ENCODE measurements at places on chromosomes 1 and 21.

- no peak for DNase-seq
These were observed 13.0 kb upstream of the ELAVL4 start for GRCh38 chr1:50095716-50096115.

DNA sequence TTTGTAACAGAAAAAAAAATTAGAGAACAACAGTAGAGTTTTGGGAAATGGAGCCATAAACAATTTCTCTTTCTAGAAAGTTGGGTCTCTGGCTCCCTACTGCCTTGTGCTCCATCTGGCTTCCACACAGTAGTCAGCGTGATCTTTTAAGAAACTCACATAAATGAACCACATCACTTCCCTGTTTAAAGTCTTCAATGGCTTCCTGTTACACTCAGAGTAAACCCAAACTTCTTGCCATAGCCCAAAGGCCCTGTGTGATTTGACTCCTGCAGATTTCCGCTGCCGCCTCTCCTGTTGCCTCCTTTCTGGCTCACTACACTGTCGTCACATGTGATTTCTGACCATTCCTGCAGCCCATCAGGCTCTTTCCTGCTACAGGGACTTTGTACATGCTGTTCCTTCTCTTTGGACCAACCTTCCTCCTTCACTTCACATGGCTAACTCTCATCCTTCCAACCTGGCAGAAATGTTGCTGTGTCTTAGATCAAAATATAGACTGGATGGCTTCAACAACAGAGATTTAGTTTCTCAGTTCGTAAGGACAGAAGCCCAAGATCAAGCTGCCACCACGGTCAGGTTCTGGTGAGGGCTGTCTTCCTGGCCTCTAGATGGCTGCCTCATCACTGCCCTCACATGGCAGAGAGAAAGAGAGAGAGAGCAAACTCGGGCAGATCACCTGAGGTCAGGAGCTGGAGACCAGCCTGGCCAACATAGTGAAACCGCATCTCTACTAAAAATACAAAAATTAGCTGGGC lies 34.0 kb downstream of the OPRD1 start:
- no peak for DNase-seq

GRCh38 chr1:150928286-150928685 lies 2.1 kb downstream of the SETDB1 start:
- DNase-seq: no peak

- no peak for DNase-seq
These were observed 94.4 kb upstream of the BACE2 start for GRCh38 chr21:41073558-41073957.

DNA sequence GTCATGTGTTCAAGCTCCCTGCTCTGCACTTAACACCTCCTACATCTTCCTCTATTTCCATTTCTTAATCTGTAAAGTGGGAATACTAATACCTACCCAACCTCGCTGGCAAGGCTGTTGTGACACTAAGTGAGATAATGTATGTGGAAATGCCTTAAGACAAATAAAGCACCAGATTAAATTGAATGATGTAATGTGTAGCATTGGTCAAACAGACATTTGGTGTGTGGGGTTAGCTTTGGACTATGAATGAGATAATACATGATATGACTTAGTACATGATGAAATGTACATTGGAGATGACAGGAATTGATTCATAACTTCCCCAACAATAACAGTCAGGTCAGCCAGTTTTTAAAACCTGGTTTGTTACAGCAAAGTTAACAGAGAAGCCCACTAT lies 5.2 kb downstream of the AMPD1 start:
- no peak for DNase-seq

DNA sequence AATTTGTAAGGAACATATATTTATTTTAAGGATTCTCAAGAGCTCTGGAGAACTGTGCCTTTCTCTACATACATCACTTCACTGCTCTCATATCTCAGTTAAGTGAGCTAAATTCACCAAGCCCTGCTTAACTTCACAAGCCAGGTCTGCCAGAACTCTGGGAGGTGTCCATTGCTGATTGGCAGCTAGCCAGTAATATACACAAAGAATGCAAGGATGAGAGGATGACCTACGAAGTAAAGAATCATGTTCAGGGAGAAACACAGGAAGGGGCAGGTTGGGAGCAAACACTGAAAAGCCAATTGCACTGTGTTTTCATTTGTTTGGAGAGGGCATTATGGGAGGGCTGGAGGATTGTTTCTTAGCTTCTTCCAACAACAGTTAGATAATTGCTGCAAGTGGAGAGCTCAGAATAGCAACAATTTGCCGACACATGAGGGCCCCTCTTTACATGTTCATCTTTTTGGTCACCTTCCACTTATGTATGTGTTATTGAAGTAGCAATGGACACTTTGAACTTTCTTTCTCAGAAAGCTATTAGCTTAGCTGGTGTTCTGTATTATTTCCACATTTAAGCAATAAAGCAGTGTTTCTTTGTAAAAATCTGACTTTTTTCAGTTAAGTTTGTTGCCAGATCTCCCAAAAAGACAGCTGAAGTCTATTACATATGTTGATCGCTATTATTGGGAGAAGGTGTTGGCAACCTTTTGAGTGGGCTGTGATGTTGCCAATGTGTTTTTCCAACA lies 254.8 kb downstream of the LTN1 start:
- no peak for DNase-seq

DNA sequence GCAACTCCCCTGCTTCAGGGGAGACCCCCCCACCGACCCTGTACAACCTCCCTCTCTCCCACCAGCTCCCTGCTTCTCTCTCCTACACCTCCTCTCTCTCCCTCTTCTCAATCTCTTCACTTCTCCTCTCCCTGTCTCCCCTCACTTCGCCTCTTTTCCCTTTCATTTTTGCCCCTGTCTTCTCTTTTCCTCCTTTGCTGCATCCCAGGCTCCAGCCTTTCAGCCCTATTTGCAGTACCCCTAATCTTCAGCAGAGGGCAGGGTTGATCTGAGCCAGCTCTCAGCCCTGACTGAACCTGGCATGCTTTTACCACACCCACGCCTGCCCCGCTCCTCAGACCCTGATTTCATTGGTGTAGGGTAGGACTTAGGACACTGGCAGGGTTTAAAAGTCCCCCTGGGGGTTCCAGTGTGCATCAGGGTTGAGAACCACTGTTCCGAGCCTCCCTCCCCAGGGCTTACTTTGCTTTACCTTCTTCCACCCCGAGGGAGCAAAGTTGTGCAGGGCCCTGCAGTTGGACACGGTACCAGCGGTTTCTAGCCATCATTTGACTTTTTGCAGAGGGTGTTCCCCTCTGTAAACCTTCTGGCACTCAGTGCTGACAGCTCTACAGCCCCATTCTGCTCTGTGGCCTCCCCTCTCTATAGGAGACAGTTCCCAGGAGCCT lies 67.3 kb upstream of the CNTN2 start:
- no peak for DNase-seq

DNA sequence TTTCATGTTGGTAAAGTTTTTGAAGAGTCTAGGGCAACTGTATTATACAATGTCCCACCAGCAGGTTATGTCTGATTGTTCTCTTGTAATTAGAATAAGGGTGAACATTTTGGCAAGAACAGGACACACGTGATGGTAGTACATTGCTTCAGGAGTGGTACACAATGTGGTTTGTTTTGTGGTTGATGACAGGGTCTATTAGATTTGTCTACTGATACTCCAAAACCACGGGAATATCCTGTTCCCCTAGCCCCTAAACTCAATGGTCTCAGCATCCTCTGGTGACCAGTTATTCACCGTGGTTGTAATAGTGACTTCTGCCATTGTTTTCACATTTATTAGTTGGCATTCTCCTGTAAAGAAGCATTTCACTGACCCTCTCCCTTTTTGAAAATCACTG lies 22.1 kb upstream of the ACTA1 start:
- DNase-seq: no peak

DNA sequence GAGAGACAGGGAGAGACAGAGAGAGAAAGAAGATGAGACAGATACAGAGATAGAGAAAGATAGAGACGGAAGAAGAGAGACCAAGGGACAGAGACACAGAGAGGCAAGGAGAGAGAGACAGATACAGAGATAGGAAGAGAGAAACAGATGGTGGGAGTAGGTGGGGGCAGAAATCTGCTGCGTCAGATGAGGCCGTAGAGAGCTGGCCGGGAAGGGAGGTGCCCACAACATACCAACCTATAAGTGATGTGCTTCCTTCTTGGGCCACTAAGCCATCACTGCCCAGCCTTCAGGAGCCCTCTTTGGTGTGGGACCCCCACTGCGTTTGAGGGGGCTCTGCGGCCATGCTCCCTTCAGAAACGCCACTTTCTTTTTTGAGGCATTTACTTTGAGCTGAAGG lies 307.6 kb upstream of the VAMP3 start:
- no peak for DNase-seq

GRCh38 chr1:201590474-201590873 lies 51.5 kb downstream of the NAV1 start:
- DNase-seq: no peak

DNA sequence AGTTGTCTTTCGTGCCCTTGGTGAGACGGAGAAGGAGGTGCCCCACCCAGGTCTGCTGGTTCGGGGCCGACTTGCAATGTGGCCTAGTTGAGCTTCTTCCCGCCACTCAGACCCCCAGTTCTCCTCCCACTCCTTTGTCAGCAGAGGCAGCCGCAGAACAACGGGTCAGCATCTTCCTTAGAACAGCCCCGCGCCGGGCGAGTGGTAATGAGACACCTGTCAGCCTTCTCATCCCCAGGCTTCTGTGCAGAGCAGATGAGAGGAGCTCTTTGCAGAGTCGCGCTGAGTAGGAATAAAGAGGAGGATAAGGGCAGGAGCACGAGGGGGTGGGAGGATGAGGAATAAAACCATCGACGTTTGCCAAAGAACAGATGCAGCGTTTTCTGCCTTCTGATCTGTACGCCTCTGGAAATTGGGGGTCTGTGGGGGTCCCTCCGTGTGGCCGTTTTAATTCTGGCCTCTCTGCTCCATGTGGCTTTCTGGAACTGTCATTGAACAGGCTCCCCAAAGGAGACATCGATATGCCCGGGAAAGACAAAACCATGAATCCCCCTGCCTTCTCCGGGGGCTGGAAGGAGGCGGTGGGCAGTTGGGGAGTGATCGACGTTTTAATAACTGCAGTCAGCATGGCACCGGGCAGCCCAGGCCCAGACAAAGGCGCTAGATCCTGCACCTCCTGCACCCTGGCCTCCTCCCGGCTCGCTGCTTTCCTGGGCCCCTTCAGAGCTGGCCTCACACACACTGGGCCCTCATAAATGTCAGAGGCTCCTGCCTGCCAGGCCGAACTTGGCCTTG lies 27.5 kb upstream of the IGSF21 start:
- DNase-seq: no peak

DNA sequence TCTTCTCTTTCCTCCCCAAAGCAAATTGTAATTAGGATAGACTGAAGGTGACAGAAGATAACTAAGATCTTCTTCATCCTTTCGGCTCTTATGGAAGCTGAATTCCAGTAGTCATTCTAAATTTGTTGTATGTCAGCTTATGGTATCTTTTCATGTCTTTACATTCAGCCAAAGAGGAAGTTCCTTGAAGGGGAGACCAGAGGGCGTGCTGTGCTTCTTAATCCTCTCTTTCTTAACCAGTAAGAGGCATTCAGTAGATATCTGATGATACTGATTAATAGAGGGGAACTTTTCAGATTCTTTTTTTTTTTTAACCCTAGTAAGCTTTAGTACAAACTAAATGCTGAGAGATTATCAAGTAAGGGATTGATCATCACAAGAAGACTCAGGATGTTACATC lies 102.3 kb downstream of the OSBPL9 start:
- DNase-seq: no peak

- no peak for DNase-seq
These were observed 10.9 kb upstream of the HES5 start for GRCh38 chr1:2540816-2541492.

DNA sequence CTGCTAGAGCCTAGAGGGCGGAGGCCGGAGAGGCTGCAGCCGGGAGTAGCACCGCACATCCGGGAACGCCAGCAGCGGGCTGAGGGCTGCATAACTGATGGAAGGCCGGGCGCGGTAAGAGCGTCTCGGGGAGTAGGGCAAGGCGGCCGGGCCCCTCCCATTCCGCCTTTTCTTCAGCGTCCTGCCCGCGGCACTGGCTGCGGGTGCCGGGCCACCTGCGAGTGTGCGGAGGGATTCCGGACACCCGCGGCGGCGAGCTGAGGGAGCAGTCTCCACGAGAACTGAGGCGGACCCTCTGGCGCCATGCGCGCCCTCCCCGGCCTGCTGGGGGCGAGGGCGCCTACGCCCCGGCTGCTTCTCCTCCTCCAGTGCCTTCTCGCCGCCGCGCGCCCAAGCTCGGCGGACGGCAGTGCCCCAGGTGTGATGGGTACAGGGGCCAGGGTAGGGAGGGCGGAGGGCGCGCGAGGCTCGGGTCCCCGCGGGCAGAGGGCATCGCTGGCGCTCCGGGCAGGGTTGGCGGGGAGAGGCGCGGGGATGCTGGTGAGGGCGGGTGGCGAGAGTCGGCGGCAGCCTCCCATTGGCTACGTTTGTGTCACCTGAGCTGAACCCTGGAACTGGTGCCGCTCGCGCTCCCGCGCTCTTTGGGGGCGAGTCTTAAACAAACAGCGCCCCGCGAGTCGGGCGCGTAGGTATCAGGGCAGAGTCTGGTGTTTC lies 334.4 kb downstream of the SRGAP2C start:
- DNase-seq: no peak

- DNase-seq: no peak
These were observed 158.1 kb upstream of the IGSF21 start for GRCh38 chr1:17949511-17949910.

- no peak for DNase-seq
These were observed 68.4 kb upstream of the ZNF281 start for GRCh38 chr1:200478239-200478623.

DNA sequence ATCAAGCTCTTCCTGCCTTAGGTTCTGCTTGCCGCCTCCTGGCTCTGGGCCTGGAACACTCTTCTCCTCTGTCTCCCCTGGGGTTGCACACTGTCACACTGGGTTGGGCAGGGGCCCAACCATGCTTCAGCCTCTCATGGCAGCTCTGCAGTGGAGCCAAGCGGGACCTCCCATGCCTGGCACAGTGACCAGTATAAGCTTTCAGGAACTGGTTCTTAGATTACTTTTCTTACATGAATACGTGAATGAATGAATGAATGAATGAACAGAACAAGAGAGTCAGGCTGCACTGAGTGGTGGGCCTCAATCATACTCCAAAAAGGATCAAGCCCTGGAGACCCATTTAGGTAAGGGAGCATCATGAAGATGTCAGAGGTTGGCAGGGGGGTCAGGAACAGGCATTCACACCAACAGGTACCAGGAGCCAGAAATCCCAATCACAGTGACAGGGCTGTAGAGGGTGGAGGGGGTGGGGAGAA lies 30.8 kb upstream of the TMEM125 start:
- DNase-seq: no peak

DNA sequence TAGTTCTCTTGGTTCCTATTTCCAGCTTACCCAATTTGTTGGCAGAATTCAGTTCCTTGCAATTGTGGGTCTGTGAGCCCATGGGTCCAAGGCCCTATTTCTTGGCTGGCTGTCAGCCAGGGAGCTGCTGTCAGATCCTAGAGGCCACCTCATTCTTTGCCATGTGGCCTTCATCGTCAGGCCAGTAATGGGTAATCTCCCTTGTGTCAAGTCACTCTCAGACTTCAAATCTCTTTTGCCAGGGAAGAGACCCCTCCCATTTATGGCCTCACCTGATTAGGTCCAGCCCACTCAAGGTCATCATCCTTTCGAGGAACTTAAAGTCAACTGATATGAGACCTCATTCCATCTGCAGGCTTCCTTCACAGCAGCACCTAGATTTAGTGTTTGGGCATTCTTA lies 17.9 kb downstream of the OBSCN start:
- no peak for DNase-seq

GRCh38 chr1:96633695-96634094 lies 87.9 kb upstream of the PTBP2 start:
- no peak for DNase-seq
